ENCODE measurements at places on chromosomes 7 and 10. TPM values are rescaled to one million over a fixed set of nuclear protein-coding genes. Genes with fewer than 3 reads are reported as not detected.

The DUSP5 gene
- total RNA-seq: 70.7 TPM

The CRYGN gene
- total RNA-seq: not detected

The SEMA4G gene
- 0.62 TPM for total RNA-seq

The MCMBP gene
- total RNA-seq: 94.8 TPM

- no peak overlapping the region for H3K27ac ChIP-seq
- no peak for DNase-seq
- H3K27me3 ChIP-seq: peaks cover 4% of the 10 kb centered on the region
- H3K4me1 ChIP-seq: peaks cover 5% of the 10 kb centered on the region
Observed at GRCh38 chr10:91017198-91017597, 96.3 kb upstream of the ANKRD1 start.

- no peaks in the 10 kb centered on the region for H3K36me3 ChIP-seq
- H3K4me3 ChIP-seq: no peak overlapping the region
- H3K27ac ChIP-seq: no peak overlapping the region
Observed at GRCh38 chr7:118777308-118777707, 552.8 kb downstream of the ANKRD7 start.

DNA sequence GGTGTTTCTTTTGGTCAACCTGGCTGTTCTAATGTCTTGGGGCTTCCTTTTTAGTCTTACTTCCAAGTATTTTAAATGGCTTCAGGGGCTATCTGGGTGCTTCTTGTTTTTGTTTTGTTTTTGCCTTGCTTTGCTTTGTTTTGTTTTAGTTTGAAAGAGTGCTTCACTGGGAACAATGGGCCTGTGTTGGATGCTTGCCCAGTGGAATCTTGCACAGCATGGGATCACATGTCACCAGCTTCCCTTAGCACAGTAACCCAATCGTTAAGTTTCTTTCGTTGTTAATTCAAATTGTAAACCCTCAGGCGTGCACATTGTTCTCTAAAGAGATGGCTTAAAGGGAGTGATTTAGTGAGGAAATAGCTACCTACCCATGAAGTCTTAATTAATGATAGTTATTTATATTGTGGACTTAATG, 8.9 kb downstream of the COL17A1 start:
- no peak overlapping the region for H3K4me3 ChIP-seq
- H3K27ac ChIP-seq: no peak overlapping the region
- no peaks in the 10 kb centered on the region for H3K27me3 ChIP-seq

- no peak overlapping the region for H3K27ac ChIP-seq
- H3K4me3 ChIP-seq: no peak overlapping the region
- H3K27me3 ChIP-seq: peaks cover 2% of the 10 kb centered on the region
- H3K4me1 ChIP-seq: peaks cover 16% of the 10 kb centered on the region
- peaks cover 8% of the 10 kb centered on the region for H3K36me3 ChIP-seq
Observed at GRCh38 chr7:128867241-128867640, 4.6 kb downstream of the ATP6V1F start.

- H3K27ac ChIP-seq: no peak overlapping the region
- H3K27me3 ChIP-seq: no peaks in the 10 kb centered on the region
- DNase-seq: peak; percentile 7
Observed at GRCh38 chr10:15325243-15325943, 45.7 kb downstream of the FAM171A1 start.

DNA sequence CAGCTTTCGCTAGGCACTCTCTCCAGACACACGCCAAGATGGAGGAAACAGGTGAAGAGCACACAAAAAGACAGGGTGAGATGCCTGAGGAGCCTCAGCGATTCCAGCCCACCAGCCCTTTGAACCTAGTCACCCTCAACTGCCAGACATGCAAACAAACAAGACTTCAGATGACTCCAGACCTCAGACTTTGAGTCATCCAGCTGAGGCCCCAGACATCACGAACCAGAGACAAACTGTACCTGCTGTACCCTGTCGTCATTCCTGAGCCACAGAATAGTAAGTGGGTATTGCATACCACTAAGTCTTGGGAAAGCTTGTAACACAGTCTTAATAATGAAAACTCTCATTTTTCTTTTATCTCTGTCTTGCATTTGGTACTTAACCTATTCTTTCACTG, 126.6 kb upstream of the LSM8 start:
- peaks cover 2% of the 10 kb centered on the region for H3K4me1 ChIP-seq
- peak; percentile 5 for DNase-seq
- H3K27me3 ChIP-seq: peaks cover 12% of the 10 kb centered on the region

DNA sequence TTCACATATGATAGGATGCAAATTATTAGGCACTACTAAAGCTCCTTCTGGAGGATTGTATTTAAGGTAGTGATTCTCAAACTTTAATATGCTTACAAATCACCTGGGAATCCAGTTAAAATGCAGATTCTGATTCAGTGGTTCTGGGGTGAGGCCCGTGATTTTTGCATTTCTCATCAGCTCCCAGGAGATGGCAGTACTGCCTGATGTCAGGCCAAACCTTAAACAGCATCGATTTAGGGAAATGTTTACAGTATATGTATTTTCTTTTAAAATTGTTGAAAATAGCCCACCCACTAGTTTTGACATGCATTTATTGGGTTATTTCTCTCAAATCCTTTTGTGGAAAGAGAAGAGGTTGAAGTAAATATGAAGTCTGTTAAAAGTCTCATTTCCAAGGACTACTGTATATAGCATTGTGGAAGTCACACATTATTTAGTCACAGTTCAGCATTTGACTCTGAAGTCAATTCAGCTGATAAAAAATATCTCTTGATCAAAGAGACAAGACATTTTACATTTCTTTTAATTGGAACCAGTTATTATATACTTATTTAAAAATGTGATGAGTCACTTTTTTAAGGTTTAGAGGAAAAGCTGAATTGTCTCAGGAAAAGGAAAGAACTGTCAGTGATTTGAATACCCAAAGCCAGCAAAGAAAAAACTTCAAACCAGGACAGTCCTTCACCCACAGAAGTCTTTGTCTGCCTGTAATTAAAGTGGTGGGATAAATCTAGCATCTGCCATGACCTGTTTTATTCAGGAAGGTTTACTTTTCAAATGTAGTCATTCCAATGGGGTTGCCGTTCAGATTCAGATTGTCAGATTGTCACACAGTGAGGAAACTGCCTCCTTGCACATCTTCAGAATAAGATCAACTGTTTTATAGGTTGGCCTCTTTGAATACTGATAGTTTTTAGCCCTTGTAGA, 21.1 kb upstream of the HBP1 start:
- H3K36me3 ChIP-seq: no peaks in the 10 kb centered on the region
- H3K4me3 ChIP-seq: no peak overlapping the region
- H3K27me3 ChIP-seq: no peaks in the 10 kb centered on the region
- no peak overlapping the region for H3K27ac ChIP-seq
- peaks cover 4% of the 10 kb centered on the region for H3K4me1 ChIP-seq

DNA sequence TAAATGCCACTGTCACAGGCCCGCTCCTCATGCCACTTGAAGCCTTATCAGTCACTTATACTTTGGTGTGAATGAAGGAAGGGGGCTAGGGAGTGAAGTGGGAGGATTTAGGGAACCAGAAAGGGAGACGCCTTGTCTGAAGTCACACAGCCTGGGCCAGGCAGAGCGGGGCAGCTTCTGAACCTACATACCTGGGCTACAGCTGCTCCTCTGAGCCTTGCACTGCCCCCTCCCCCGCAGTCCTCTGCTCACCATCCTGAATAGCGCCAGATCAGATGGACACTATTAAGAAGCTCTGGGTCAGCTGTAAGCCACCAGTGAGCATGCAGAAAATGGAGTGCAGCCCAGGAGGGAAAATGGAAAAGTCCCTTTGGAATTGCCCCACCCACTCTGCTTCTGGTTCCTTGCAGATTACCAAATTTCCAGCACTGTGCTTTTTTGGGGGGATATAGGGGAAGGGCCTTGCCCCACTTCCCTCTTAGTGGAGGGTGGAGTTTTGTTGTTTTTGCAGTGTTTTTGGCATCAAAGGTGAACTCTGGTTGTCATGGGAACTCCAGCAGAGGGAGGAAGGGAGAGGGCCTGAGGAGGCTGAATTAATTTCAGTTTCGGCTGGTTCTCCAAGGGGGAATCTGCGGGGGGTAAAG, 35.0 kb upstream of the ADCYAP1R1 start:
- peaks cover 6% of the 10 kb centered on the region for H3K4me1 ChIP-seq
- no peak for DNase-seq
- H3K36me3 ChIP-seq: no peaks in the 10 kb centered on the region
- H3K4me3 ChIP-seq: no peak overlapping the region
- no peak overlapping the region for H3K27ac ChIP-seq
- peaks cover 13% of the 10 kb centered on the region for H3K27me3 ChIP-seq

GRCh38 chr10:88111294-88111693, 247.9 kb downstream of the PTEN start:
- H3K36me3 ChIP-seq: no peaks in the 10 kb centered on the region
- H3K4me1 ChIP-seq: peaks cover 23% of the 10 kb centered on the region
- H3K27ac ChIP-seq: no peak overlapping the region
- H3K27me3 ChIP-seq: peaks cover 17% of the 10 kb centered on the region
- H3K4me3 ChIP-seq: no peak overlapping the region

GRCh38 chr7:134357486-134357885, 40.8 kb upstream of the SLC35B4 start:
- H3K27ac ChIP-seq: no peak overlapping the region
- H3K4me1 ChIP-seq: peaks cover 2% of the 10 kb centered on the region
- H3K36me3 ChIP-seq: no peaks in the 10 kb centered on the region
- DNase-seq: no peak
